Right cardiac atrium (tissue), 5 donors: ENCODE measurements at places on chromosomes 1 and 21. TPM values are rescaled to one million over a fixed set of nuclear protein-coding genes. Genes with fewer than 3 reads are reported as not detected.

The RASAL2 gene
- total RNA-seq: 21.2 TPM

The SV2A gene
- total RNA-seq: 1.2 TPM

The MYOG gene
- not detected for total RNA-seq

The ZNF683 gene
- total RNA-seq: 0.23 TPM

The SAMD13 gene
- 0.92 TPM for total RNA-seq

GRCh38 chr1:14945132-14946010, 208.2 kb upstream of the TMEM51 start:
- DNase-seq: peak; percentile 78

DNA sequence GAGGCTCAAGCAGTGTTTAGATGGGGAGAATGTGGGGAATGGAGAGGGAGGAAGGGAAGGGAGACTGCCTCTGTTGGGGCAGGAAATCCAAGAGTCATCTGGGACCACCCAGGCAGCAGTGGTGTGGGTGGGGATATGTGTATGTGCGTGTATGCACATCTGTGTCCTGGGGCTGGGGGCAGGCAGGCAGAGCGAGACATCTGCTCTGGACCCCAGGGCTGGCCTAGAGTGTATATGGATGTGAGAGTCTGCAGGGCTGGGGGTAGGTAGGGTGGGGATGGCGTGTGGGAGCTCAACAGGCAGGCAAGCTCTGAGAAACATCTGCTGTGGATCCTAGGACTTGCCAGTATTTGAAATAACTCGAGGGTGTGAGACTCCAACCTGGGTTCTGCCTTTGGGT, 3.5 kb downstream of the PTCH2 start:
- no peak for DNase-seq

GRCh38 chr1:53272349-53272748, 34.0 kb upstream of the MAGOH start:
- no peak for DNase-seq

DNA sequence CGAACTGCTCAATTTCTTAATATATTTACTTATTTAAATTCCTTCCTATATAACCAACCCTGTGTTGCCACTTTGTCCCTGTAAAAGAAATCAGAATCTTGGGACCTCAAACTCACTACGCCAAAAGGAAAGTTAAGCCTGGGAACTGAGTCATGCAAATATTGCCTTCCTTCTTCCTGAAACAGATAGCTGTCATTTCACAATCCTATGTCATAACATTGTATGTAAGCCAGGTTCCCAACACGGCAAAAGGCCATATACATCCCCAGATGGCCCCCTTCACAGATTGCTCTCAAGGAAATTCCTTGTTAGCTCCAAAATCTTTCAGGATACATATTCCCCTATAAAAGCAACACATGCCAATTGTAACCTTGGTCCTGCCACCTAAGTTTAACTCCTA, 39.7 kb downstream of the C21orf91 start:
- DNase-seq: no peak

- DNase-seq: peak; percentile 34
Measured at GRCh38 chr1:220892997-220893700, 13.9 kb downstream of the HLX start.

DNA sequence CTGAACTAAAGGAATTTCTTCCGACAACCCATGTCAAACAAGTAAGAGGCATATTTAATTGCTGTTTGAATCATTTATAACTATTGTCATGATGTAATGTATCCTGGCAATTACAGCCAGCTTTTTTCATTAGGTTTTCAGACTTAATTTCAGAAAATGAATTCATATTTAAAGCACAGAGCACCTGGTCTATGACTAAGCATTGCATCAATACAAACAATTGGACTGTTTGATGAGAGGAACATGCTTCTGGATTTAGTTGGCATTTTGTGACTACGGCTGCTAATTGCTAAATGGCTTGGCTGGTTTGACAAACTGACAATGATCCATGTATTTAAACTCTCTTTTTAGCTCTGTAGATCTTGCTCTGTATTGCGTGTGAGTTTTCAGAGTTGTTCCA, 853.4 kb downstream of the NCAM2 start:
- DNase-seq: no peak

GRCh38 chr1:50447961-50448360, 24.7 kb upstream of the DMRTA2 start:
- DNase-seq: no peak

DNA sequence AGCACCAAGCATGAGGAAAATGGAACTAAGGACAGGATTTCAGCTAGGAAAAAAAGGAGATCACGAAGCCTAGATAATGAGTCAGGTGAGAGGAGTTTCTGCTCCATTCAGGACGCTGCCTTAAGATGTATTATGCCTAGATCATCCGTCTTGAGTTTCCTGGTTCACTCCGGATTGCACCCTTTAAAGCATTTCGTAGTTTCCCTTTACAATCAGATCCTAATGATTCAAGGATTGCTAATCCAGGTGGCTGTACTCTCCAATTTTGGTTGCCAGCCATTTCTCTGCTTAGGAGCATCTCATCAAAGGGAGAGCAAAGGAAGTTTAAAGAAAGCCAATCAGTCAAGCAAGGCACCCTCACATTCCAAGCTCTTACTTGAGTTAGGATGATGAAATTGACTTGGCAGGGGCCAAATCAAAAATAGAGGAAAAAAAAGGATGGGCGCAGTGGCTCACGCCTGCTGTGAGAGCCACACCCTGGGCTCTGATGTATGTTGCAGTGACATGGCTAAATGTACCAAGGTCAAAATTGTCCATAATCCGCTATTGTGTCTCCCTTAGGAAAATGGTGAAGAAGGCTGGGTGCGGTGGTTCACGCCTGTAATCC, 156.9 kb upstream of the SOD1 start:
- no peak for DNase-seq

DNA sequence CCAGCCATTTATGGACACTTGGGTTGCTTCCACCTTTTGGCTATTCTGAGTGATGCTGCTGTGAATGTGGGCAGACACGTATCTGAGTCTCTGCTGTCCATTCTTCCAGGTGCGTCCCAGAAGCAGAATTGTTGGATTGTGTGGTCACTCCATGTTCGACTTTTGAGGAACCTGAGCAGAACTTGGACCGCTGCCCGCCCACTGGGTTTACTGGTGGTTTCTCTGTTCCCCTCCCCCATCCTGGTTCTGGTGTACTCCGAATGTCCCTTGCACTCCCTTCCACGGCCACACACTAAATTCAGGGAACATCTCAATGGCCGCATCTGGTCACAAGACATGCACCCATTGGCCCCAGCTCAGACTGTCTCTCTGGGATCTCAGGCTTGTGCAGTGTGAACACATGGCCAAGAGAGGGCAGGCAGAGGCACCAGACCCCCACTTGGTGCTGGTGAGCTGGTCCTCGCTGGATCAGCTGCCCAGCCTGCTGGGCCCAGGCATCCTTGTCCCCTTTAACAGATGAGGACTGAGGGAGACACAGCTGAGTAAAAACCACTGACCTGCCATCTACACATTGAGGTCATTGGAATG, 565.1 kb downstream of the NPHP4 start:
- no peak for DNase-seq

DNA sequence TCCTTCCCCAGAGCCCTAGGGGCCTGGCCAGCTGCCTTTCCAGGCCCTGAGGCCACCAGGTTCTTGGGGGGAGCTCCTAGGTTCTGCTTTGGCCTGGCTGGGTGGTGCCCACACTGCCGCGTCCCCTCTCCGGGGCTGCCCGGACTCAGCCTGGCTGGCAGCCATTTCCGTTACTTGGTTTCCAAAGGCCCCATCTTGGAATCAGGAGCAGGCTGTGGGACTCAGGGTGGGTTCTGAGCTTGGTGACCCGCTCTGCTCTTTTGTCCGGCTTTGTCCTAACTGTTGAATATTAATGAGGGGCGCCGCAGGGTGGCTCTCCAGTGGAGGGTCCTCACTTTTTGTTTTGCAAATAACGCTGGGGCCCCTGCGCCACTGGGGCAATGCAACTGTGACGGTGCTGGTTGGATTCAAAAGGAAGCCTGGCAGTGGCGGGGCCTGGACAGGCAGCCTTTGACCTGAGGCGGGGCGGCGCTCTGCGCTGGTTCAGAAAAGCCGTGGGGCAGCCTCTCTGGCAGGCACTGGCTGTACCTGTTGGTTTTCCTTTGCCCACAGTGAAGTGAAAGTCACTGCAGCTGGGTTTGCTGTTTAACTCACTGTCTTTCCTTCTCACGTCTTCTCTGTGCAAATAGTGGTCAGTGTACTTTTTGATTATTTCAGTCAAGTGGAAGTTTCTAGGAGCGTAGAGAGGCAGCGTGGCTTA, 20.2 kb downstream of the SKI start:
- peak; percentile 57 for DNase-seq
